ENCODE measurements at places on chromosomes 1 and 21.

DNA sequence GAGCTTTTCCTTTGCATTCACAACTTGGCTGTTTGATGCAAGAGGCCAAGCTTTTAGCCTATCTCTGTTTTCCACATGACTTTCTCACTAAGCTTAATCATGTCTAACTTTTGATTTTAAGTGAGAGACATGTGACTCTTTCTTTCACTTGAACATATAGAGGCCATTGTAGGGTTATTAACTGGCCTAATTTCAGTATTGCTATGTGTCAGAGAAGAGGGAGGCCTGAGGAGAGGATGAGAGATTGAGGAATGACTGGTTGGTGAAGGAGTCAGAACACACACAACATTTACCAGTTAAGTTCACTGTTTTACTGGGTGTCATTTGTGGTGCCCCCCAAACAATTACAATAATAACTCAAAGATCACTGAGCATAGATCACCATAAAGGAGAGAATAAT, 193.5 kb downstream of the CYYR1 start:
- no peak for DNase-seq

DNA sequence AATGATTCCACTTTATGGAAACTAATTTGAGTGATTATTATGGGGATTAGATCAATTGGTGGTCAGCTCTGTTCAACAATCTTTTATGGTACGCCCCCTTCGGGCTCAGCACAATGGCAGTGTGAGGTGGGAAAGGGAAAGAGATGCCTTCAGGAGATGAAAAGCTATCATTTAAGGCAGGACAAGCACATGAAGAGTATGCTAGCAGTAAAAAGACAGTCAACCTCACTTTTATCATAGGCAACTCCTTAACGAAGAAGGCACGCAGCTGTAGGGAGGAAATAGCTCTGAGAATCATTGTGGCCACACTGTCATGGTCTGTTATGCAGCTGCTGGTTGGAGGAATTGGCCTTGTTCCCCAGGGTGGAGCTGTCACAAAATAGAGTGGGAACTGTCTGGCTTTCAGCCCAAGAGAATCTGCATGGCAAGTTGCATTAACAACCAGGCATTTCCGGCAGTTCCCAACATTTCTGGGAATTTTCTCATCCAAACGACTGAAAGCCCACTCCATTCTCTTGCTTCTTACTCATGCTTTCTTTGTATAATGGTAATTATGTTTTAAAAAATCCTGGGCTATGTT, 54.4 kb upstream of the BCL10 start:
- no peak for DNase-seq

DNA sequence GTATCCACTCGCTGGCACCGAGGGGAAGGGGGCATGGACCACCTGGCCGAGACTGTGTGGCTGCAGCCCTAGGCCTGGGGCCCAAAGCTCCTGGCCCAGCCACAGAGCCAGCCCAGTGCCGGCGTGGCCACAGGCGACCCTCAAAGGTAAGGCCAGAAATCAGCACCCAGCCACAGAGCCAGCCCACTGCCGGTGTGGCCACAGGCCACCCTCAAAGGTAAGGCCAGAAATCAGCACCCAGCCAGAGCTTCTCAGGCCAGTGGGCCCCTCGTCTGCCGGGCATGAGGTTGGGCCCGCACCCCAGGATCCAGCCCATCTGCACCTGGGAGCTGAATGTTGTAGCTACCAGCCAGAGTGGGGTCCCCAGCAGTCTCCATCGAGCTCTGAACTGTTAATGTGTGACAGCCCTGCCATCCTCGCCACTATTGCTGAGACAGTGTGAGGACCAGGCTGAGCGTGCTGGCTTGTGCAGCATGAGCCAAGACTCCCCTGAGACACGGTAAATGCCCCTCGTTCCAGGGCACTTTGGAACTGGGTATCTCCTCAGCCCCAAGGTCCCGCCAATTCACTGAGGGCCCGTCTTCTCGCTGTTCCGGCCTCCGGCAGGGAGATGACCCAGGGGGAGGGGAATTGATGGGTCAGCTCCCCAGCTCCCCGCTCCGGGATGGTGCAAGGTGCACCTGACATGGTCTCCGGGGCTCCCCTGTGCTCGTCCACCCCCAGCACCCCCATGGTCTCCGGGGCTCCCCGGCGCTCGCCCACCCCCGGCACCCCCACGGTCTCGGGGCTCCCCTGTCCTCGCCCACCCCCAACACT, 4.7 kb upstream of the FTCD start:
- DNase-seq: no peak

DNA sequence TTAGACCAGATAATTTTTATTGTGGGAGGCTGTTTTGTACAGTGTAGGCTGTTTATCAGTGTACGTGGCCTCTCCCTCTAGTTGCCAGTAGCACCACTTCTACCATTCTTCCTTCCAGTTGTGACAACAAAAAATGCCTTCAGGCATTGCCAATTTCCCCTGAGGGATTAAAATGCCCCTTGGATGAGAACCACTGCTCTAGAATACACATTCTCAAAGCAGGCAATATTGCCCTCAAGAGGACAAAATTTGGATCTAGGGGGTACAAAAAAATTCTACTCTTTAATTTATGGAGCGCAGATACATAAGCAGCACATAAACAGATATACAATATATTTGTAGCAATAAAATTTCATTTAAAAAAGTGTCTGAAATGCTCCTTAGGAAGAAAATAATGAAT, 674.6 kb downstream of the PTPRC start:
- DNase-seq: no peak

GRCh38 chr1:3881193-3881480, 18.9 kb downstream of the C1orf174 start:
- DNase-seq: peak; percentile 37

Data from activated CD8-positive, alpha-beta T cell treated with anti-CD3 and anti-CD28 coated beads, Interleukin-2, amount 10 ng/mL, durations not matched to agents 7 days and 5 days (primary cell).